ENCODE measurements at places on chromosomes 4 and X. TPM values are rescaled to one million over a fixed set of nuclear protein-coding genes. Genes with fewer than 3 reads are reported as not detected.
A peak's percentile ranks its signal among the peaks of the same experiment; 100 is the strongest.

DNA sequence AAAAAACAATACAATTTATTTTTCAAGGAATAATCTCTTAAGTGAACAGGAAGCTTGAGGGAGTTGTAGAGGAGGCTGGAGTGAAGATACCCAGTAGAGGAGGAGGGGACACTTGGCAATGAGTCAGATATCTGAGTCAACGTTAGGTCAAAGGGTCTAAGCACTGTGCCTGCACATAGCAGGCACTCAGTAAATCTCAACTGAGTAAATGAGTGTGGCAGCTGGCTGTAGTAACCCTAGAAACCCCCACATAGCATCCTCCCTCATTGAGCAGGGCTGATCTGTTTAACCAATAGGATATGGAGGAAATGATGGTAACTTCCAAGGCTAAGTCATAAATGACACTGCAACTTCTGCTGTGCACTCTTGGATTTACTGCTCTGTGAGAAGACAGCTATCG lies 186.0 kb upstream of the FAM241A start:
- peak; percentile 42 for DNase-seq

ZFP42 gene
- total RNA-seq, result 8.0 TPM

- DNase-seq, result no peak
Measured at GRCh38 chr4:24915121-24915922, 2.5 kb upstream of the CCDC149 start.

EVC2 gene
- total RNA-seq, result 9.3 TPM

GIMD1 gene
- total RNA-seq, result not detected

PABPC1L2B gene
- total RNA-seq, result not detected

G3BP2 gene
- total RNA-seq, result 109 TPM

FGFBP2 gene
- total RNA-seq, result 0.22 TPM

TBC1D9 gene
- total RNA-seq, result 15.1 TPM

- DNase-seq, result no peak
Measured at GRCh38 chr4:24130637-24131036, 240.8 kb upstream of the PPARGC1A start.

DNA sequence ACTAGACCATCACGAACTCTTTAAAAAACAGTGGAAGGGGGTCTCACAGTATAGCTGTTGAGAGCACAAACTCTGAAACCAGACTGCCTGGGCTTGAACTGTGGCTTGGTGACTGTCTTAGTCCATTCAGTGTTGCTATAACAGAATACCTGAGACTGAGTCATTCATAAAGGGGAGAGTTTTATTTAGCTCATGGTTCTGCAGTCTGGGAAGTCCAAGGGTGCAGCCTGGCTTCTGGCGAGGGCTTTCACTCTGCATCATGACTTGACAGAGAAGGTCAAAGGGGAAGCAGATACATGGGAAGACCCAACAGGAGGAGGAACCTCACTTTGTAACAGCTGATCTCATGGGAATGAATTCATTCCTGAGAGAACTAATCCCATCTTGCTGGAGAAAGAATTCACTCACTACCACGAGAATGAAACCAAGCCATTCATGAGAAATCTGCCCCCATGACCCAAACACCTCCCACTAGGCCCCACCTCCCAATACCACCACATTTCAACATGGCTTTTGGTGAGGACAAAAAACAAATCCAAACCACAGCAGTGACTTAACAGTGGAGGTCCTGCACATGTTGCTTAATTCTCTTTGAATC lies 116.7 kb upstream of the STOX2 start:
- DNase-seq, result no peak

DNA sequence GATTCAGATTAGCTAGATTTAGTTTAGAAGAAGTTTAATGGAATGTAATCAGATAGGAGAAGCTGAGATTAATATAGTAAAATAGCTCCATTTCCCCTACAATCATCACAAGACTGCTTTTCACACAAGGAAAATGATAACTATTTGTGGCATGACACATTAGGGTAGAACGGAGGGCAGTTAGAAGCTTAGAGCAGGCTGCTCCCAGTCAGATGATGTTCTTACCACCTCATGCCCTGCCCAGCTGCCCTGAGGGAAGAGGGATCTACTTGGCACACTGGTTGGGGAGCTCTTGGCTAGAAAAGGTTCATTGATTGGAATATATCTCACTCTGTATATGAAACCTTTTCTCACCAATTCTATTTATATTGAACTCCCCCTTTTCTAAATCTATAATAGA lies 180.7 kb upstream of the IL15 start:
- peak; percentile 10 for DNase-seq

GRCh38 chr4:185921583-185922555 lies 109.9 kb upstream of the SORBS2 start:
- no peak for DNase-seq

GRCh38 chrX:133847340-133847994 lies 137.9 kb downstream of the GPC3 start:
- DNase-seq, result no peak

DNA sequence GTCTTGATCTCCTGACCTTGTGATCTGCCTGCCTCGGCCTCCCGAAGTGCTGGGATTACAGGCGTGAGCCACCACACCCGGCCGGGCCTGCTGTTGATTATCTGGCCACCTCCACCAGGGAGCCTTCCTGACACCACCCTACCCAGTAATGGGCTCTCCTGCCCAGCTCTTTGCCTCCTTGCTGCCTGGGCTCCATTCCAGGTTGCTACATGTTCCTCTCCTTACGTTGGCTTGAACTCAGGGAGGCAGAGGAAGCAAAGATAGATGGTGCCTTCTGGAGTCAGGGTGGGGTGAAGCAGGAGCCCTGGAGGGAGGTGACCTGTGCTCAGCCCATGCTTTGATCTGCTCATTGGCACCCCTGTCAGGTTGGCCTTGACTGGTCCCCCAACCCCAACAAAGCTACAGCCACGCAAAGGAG lies 26.3 kb downstream of the FLNA start:
- DNase-seq, result no peak

DNA sequence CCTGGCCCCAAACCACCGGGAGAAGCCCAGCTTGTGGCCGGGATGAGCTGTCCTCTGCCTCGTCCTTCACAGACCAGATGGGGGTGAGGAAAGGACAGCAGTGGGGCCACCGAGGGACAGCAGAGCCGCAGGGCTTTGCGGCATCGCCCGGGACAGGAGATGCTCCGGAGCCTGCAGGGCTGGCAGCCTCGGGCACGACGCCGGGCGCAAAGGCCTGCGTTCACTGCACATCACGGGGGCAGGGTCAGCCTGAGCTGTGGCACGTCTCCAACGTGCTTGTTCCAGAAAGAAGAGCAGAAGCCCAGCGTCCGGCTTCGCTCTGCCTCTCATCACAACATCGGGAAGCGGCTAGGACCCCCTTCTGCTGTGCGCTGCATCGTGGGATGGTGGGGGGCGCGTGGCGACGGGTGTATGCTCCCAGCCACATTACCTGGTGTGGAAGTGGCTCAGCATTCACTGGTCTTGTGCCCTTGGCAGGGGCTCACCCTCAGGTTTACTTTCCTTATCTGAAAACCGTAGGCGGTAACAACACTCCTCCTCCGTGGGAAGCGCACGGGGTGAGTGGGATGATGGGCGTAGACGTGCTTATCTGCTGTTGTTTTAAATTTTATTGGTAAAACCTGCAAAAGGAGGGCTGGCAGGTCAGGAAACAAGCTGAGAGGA lies 7.4 kb downstream of the TADA2B start:
- DNase-seq, result no peak

TMEM131L gene
- total RNA-seq, result 4.5 TPM

DNA sequence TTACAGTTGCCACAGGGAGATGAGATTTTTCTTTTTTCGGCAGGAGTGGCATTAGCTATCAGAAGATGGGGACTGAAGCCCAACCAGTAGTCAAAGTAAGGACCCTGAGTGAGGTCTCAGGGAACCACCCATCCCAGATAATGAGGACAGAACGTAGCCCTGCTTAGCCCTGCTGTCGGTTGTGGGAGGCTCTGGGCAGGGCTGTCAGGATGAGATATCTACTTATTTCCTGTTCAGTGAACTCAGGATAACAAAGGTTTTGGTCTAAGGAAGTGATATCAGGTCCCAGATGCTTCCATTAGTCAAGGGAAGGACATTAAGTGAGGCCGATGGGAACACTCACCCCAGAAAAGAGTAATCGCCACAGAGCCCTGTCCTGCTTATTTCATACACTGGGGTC lies 2.3 kb downstream of the MAGEB16 start:
- no peak for DNase-seq

GRCh38 chr4:1866189-1866661 lies 5.0 kb upstream of the NSD2 start:
- no peak for DNase-seq

Measured in epithelial cell of proximal tubule (primary cell).